ENCODE measurements at places on chromosomes 4 and X. TPM values are rescaled to one million over a fixed set of nuclear protein-coding genes. Genes with fewer than 3 reads are reported as not detected.

Gene FGFR3
- polyA plus RNA-seq: 0.03 TPM

Gene F8A1
- 15.3 TPM for polyA plus RNA-seq

Gene F8A2
- not detected for polyA plus RNA-seq

Gene TMPRSS11F
- polyA plus RNA-seq: not detected

Gene EREG
- 17.2 TPM for polyA plus RNA-seq

Gene CSAG3
- polyA plus RNA-seq: not detected

Gene LSM6
- polyA plus RNA-seq: 89.7 TPM

Gene NLRP2B
- polyA plus RNA-seq: not detected

Gene ARMCX2
- 0.63 TPM for polyA plus RNA-seq

Gene AR
- polyA plus RNA-seq: not detected

Gene AREG
- 0.97 TPM for polyA plus RNA-seq

Gene NLGN4X
- not detected for polyA plus RNA-seq

Gene MTTP
- polyA plus RNA-seq: not detected

Measured in CD14-positive monocyte (primary cell).